Activated T-cell treated with anti-CD3 and anti-CD28 coated beads, Interleukin-2, amount 50 U/mL, for 4 hours (primary cell): ENCODE measurements at places on chromosomes 6 and 20.

- DNase-seq: no peak
Observed at GRCh38 chr6:154341871-154342270, 14.7 kb downstream of the IPCEF1 start.

DNA sequence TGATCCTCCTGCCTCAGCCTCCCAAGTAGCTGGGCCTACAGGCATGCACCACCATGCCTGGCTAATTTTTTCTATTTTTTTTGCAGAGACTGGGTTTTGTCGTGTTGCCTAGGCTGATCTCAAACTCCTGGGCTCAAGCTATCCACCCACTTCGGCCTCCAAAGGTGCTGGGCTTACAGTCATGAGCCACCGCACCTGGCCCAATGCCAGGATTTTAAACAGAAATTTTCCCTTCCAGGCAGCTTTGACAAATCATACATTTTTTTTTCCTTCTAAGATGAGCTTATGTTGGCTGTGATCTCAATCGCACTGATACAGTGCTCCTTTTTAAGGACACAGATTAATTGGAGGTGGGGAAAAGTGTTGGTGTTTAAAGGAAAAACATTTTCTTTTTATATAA lies 73.2 kb upstream of the CD2AP start:
- DNase-seq: no peak

DNA sequence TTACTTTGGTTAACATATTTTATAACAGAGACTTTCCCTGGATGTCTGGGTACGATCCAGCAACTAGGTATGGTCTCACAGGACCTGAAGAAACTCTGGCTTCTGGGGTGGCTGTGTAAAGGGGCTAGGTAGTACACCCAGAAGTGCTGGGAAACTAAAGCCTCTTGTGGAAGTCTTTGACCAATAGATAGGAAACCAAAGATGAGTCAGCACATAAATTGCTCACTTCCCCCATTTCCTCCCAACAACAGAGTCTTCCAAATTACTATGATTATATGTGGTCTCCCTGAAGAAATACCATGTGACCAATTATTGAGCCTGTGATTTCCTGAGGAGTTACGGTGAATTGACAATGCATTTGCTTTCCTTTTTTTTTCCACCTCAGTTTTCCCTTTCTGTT lies 26.8 kb upstream of the TBX18 start:
- DNase-seq: no peak

DNA sequence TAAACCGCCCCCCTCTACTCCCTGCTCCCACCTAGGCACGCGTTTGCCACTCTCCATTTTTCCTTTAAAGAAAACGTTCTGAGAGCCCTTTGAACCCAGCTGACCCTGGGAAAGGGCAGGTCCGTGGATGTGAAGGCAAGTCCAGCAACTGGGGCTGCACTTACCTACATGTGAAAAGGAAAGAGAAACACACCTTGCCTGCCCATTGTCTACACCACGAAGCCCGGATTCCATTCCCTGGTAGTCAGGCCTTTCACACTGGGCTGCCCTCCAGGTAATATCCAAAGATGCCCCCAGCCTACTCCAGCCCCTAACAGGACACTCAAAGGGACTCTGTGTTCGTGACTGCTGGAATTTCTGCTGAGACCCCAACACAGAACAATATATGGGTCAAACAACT lies 94.4 kb downstream of the CD83 start:
- no peak for DNase-seq

DNA sequence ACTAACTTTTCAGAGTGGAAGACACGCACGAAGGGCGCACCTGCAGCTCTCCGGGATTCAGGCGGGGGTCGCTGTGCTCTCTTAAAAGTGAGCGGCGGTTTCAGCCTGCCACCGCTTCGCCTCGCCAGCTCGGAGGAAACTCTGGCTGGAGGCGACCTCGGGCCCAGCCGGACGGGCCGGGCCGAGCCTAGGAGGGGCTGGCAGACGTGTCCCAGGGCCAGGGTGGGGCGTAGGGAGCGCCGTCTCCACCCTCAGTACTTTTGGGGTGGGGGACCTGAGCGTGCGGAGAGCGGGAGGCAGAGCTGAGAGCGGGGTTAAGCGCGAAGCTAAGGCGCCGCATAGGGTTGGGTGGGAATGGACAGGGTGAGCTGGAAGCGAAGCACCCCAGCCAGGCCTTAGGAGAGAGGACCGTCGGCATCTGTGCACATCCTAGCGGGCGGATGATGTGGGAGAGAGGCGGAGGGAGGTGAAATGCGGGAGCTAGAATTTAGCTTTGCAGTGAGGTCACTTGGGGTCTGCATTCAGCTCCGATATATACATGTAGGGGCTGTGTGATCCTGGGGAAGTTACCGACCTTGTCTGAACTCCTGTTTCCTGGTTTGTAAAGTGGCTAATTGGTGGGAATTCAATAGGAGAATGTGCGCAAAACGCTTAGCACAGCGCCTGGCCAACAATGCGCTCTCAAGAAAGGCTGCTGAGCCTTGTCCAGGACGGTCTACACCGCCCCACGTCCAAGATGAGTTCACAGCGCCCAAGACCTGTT lies 6.5 kb upstream of the TFAP2A start:
- DNase-seq: no peak
